ENCODE measurements at places on chromosomes 13 and 19.

GRCh38 chr19:2678044-2678671 lies 24.3 kb downstream of the GNG7 start:
- no peak for DNase-seq

DNA sequence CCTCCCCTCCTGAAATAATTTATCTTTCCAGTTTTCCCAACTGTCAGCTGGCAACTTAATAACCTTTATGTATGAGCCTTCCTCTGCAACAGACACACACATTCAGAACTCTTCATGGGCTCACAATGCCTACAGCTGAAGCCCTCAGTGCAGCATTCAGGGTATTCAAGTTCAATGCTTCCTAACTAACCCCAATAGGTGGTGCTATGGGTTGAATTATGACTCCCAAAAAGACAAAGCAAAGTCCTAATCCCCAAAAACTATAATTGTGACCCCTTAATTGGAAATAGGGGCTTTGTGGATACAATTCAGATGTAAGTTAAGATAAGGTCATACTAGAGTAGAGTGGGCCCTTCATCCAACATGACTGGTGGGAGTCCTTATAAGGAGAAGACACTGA lies 202.2 kb downstream of the SUCLA2 start:
- DNase-seq = no peak

DNA sequence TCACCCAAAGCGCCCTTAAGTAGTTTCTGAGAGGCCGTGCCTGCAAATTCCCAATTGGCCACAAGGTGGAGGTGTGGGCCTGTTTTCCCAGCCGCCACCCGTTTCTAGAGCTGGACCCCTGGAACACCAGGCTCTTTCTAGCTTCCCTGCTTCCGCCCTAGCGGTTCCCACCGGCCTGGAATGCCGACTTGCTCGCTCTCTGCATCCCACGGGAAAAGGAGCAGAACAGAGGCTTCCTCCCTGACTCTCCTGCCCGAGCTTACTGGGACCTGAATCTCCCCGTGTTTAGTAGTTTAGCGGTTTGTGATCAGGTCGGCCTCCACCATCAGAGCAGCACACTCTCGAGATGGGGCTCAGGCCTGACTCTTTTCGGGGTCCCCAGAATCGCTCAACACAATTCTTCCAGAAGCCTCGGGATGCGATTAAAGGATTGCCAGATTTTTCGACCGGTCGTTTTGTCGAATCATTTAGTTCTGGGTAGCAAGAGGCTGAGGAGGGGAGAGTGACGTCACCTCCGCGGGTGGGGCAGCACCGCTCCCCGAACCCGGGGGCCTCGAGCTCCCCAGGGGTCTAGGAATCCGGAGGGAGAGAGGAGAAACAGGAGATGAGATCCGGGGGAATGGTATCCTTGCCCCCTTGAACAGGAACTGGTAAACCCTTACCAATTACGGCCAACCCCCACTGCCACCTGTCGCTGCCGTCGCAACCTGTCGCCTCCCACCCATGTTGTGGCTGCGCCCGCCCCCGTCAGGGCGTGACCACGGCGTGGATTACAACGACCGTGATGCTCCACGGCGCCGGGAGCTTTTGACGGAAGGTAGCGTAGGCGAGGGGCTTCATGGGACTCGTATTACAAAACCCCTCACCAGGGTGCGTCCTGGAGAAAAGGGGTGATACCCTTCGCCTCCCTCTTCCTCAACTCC lies 8.0 kb downstream of the NAPSA start:
- peak; percentile 84 for DNase-seq

GRCh38 chr13:84445776-84446175 lies 563.5 kb upstream of the SLITRK1 start:
- DNase-seq = no peak

- DNase-seq = no peak
Observed at GRCh38 chr19:49857061-49857837, 6.3 kb downstream of the PTOV1 start.
